ENCODE measurements at places on chromosomes 1 and 21.

DNA sequence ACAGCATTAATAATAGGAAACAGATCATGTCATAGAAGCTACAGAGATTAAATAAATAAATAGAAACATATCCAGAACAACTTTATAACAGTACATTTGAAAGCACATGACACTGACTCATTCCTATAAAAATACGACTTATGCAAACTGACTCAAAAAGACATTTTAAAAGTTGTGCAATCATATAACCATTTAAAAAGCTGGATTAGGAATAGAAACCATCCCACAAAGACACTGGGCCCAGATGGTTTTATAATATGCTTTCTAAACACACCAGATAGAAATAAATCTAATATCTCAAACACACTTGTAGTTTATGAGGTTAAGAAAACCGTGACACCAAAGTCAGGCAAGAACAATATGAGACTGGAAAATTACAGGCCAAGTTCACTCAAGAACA is 47.6 kb downstream of the MATN1 start:
- DNase-seq: no peak

- DNase-seq: no peak
These were observed 16.3 kb upstream of the ACKR1 start for GRCh38 chr1:159188375-159188788.

DNA sequence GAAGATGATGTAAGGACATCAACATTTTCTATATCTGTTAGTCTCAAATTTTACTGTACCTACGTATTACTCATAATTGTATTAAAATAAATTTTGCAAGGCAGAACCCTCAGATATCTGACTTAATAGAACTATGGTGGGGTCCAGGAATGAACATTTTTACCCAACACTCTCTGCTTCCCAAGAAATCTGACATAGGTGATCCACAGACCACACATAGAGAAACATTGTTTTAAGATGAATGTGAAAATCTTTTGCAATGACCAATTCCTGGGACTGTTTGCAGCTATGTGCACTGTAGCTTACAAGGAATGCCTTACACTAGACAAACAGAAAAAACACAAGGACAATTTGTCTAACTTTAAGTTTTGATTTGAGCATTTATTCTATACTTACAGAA is 645.6 kb upstream of the ADGRL2 start:
- no peak for DNase-seq

GRCh38 chr1:224579526-224579925 is 36.6 kb upstream of the CNIH3 start:
- DNase-seq: no peak

- DNase-seq: no peak
These were observed 11.3 kb downstream of the CSTB start for GRCh38 chr21:43764576-43765495.

GRCh38 chr1:29798699-29799566 is 562.6 kb downstream of the PTPRU start:
- DNase-seq: no peak

DNA sequence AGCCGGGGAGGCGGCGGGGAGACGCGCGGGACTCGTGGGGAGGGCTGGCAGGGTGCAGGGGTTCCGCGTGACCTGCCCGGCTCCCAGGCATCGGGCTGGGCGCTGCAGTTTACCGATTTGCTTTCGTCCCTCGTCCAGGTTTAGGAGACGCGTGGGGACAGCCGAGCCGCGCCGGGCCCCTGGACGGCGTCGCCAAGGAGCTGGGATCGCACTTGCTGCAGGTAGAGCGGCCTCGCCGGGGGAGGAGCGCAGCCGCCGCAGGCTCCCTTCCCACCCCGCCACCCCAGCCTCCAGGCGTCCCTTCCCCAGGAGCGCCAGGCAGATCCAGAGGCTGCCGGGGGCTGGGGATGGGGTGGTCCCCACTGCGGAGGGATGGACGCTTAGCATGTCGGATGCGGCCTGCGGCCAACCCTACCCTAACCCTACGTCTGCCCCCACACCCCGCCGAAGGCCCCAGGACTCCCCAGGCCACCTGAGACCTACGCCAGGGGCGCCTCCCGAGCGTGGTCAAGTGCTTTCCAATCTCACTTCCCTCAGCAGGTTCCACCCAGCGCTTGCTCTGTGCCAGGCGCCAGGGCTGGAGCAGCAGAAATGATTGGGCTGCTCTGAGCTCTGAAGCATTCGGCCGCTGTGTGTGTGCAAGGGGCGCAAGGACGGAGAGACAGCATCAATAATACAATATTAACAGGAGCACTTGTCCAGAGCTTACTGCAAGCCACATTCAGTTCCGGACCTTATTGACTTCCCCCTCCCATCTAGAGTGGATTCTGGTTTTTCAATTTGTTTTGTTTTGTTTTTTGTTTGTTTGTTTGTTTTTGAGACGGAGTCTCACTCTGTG is 10.3 kb downstream of the SIM2 start:
- no peak for DNase-seq

GRCh38 chr1:114235960-114236359 is 82.3 kb upstream of the SYT6 start:
- no peak for DNase-seq

DNA sequence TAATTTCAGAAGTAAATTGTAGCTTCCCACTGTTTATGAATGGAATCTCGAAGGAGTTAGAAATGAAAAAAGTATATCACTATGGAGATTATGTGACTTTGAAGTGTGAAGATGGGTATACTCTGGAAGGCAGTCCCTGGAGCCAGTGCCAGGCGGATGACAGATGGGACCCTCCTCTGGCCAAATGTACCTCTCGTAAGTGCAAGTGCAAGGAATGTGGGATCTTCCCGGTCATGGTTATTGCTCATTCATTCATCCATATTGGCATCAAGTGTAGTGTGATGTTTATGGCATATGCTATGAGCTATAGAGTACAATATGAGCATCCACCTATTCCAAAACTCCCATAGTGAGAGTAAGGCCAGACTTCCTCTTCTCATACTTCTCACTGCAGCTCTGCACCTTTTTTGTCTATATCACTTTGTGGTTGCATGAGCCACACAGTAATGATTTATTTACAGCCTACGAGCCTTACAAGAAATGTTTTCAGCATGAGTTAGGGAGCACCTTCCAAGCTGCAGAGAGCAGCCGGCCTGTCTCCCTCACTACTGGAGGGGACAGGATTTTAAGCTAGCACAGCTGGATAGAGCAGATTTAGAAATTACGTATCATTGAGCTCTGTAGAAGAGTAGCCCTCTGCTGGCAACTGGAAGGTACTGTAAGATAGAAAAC is 24.9 kb upstream of the CR1L start:
- no peak for DNase-seq

GRCh38 chr21:33495743-33496142 is 4.2 kb upstream of the DNAJC28 start:
- no peak for DNase-seq

DNA sequence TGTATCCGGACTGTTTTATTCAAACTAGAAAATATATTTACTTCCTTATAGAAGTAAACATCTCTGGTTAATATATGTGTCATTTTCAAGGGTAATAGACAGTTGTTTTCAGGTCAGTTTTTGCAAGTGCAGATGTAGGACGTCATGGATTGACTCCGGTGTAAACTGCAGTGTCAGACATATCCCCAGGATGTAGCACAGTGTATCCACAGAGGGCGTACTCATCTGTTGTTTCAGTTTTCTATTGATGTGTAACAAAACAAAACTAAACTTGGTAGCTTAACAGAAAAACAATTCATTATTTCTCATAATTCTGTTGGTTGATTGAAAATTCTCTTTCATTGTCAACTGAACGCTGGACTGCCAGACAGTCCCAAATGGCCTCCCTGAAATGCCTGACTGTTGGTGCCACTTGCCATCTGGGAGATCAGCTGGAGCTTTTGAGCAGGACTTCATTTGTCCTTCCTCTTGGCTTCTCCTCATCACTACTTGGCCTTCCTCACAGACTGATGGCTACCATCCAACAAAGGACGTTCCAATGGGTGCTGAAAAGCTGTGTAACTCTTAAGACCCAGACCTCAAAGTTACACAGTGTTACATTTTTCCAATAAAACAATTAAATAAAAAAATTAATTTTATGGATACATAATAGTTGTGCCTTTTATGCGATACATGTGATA is 181.6 kb downstream of the NCAM2 start:
- DNase-seq: no peak

- no peak for DNase-seq
These were observed 27.2 kb downstream of the OVAAL start for GRCh38 chr1:180585994-180586359.

- no peak for DNase-seq
These were observed 26.5 kb downstream of the LRRC38 start for GRCh38 chr1:13487143-13487868.

- no peak for DNase-seq
These were observed 50.4 kb downstream of the RHOU start for GRCh38 chr1:228785366-228786330.

All from mesothelial cell of epicardium (in vitro differentiated cells).